Bronchus fibroblast of lung (primary cell): ENCODE measurements at places on chromosomes 2 and 18. TPM values are rescaled to one million over a fixed set of nuclear protein-coding genes. Genes with fewer than 3 reads are reported as not detected.

ACVR1C gene
- total RNA-seq: not detected in 2 replicates

LYG1 gene
- total RNA-seq: 0.45 TPM in 1 of 2 replicates, not detected in the other

CRYGD gene
- not detected in 2 replicates for total RNA-seq

SULT1C4 gene
- total RNA-seq: 0.15 and 0.50 TPM in 2 replicates
